ENCODE measurements at places on chromosomes 1 and 21. TPM values are rescaled to one million over a fixed set of nuclear protein-coding genes. Genes with fewer than 3 reads are reported as not detected.

ATF6 gene
- 33.8 TPM for polyA plus RNA-seq

DNA sequence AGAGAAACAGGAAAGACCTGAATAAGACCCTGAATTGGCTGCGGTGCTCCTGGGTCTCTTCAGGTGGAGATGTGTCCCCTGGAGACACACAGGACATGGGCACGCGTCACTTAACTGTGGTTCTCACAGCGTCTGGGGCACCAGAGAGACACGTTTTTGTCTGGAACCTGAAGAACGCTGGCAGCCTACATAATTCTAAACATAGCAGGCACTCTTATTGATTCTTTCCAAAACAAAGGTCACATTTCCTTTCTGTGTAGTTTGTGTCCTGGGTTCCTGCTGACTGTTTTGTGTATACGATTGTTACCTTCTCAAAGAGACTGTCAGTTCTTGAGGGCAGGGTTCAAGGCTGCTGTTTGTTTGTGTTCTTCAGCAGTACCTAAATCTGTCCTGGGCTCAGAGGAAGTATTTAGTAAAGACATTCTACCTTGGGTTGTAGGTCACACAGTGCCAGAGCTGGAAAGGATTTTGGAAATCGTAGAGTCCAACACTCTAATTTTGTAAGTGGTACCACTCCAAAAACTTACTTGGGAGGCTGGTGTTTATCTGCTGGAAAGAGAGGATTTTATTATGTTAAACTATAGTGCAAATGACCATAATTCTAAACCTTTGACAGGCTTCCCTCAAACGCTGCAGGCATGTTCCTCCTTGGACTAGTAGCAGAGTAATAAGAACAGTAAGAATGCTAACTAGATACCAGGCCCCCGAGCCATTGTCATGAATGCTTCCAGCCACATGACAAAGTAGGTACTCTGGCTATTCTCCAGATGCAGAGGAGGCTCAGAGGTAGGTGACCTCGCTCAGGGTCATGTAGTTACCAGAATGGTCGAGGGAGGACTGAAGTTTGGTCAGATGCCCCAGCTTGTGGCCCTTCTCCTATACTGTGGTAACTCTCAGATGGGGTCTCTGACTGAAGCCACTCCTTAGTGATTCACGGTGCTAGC is 164.3 kb downstream of the DHRS3 start:
- no peak for DNase-seq

DNA sequence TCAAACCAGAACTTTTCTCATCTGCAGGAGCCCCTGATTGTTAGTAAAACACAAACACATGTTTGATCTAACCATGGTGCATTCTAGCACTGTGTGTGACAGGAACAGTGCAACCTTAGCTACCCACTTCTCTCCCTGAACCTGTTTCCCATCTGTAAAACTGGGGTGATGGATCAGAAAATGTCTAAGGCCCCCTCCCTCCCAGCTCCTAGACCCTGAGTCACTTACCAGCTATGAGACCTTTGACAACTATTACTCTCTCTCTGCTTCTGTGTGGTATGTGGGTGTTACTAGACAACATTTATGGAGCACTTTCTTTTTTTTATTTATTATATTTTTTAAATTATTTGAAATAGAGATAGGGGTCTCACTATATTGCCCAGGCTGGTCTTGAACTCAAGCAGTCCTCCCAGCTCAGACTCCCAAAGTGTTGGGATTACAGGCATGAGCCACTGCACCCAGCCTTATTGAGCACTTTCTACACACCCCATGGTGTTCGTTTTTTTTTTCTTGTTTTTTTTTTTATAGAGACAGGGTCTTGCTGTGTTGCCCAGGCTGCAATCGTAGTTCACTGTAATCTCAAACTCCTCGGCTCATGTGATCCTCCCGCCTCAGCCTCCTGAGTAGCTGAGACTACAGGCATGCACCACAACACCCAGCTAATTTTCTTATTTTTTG is 2.6 kb downstream of the INPP5B start:
- no peak for DNase-seq

GRCh38 chr1:66532214-66532613 is 1.7 kb upstream of the SGIP1 start:
- no peak for DNase-seq

- DNase-seq = no peak
Measured at GRCh38 chr1:148166558-148167492, 14.7 kb upstream of the NBPF11 start.

DNA sequence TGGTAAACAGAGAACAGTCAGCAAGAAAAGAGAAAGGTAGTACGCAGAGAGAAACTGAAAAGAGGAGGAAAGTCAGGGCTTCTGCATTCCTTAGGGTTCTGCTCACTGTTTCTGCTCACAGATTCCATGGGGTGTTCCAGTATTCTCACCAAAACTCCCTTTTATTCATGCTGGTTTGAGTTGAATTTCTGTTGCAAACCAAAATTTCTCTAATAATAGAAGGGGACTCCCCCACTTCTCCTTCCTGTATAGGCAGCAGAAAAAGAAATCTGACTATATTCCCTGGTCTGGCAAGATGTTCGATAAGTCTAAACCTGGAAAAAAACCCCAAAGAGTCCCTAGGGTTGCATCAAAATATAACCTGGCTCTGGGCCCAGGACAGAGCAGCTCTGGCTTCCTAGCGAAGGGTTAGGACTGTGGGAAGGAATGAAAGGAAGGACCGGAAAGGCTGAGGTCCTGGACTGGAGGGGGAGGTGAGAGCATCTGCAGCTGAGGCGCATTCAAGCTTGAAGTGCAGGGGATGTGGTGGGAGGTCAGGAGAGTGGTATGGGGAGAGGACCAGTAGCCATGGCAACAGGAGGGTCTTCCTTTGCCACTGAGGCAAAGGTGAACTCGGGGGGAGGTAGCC is 18.8 kb upstream of the RGS16 start:
- DNase-seq = no peak
